ENCODE measurements at places on chromosomes 2 and 18.

- H3K36me3 ChIP-seq = no peaks in the 10 kb centered on the region
- H3K27ac ChIP-seq = no peak overlapping the region
- no peak overlapping the region for H3K4me3 ChIP-seq
Measured at GRCh38 chr2:45739796-45740485, 88.5 kb downstream of the PRKCE start.

DNA sequence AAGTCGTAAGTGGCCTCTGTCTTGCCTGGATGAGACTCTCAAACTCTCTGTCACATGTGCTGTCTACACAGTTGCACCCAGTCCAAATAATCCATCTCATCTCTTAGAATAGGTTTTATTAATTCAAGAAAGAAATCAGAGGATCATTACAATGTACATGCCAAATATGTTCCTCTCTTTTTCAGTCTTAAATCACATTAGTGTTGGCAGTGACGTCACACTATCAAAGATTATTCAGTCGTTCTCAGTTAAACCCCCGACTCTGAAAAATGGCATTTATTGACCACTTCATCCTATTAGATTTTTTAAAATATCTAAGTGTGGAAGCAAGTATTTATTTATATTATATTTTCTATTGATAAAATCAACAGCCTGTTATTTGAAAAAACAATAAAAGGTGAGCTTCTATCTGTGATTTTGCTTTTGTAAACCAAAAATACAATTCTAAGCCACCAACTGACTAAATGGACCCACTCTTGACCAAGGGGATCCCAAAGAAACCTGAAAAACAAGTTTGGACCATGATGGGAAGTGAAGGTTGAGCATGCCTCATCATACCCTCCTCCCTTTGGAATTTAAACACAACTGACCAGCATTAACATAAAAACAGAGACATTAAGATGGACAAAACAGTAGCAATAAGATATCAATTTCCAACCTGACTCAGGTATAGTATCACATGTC lies 1894.4 kb upstream of the LRRTM1 start:
- H3K27ac ChIP-seq = no peak overlapping the region
- H3K36me3 ChIP-seq = no peaks in the 10 kb centered on the region
- no peak for DNase-seq

- H3K4me1 ChIP-seq = no peaks in the 10 kb centered on the region
- no peak for DNase-seq
- H3K4me3 ChIP-seq = no peak overlapping the region
- no peaks in the 10 kb centered on the region for H3K36me3 ChIP-seq
- no peaks in the 10 kb centered on the region for H3K27me3 ChIP-seq
Measured at GRCh38 chr2:225293638-225294037, 105.9 kb upstream of the NYAP2 start.

DNA sequence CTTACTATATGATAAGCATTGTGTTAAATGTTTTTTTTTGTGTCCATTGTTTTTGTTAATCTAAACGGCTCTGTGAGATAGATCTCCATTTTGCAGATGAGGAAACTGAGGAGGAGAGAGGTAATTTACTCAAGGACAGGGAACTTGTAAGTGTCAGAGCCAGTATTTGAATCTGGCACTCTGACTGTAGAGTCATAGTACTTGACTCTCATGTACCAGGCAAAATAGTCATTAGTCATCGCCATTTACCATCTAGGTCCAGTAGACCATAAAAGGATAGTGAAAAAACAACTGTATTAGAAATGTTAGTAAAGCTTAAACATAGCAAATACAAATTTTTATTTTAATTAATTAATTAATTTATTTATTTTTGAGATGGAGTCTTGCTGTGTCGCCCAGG lies 4.8 kb downstream of the PSMD14 start:
- peaks cover 3% of the 10 kb centered on the region for H3K4me1 ChIP-seq
- no peak overlapping the region for H3K27ac ChIP-seq
- DNase-seq = no peak

DNA sequence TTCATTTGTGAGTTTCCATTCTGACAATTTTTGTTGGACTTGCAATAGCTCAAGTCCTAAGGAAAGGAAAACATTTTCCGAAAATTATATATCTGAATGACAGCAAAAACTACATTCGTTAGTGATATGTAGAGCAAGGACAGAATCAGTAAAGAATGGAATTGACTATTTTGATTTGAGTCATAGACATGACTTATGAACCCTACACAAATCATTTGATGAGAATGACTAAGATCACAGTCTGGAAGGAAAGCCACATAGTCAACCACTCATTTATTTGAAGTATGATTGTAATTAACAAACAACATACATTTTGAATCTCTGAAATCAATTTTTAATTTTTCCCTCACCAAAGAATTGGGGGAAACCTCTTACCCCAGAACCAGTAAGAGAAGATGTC lies 231.6 kb upstream of the CRIM1 start:
- no peaks in the 10 kb centered on the region for H3K4me1 ChIP-seq
- no peak overlapping the region for H3K4me3 ChIP-seq
- no peak overlapping the region for H3K27ac ChIP-seq
- H3K36me3 ChIP-seq = no peaks in the 10 kb centered on the region
- no peak for DNase-seq

GRCh38 chr18:61926532-61926931 lies 33.7 kb upstream of the RNF152 start:
- H3K36me3 ChIP-seq = no peaks in the 10 kb centered on the region
- DNase-seq = no peak
- no peak overlapping the region for H3K27ac ChIP-seq

GRCh38 chr2:196821195-196821594 lies 12.0 kb upstream of the C2orf66 start:
- H3K4me1 ChIP-seq = no peaks in the 10 kb centered on the region
- H3K36me3 ChIP-seq = no peaks in the 10 kb centered on the region

DNA sequence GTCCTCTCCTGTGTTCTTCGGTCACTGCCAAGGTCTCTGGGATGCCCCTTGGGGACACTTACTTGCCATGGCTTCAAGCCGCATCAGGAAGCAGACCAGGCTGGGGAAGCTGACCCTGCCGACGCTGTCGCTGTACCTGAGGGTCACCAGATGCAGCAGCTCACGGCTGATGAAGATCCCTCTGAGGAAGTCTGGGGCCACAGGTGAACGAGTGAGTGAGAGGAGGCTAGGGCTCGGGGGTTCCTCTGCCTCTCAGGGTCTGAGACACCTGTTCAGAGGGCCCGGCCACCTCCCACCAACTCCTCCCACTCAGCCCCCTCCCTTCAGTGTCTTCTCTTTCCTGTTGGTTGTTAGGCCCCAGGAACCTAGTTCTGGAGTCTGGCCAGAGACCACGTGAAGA lies 74.9 kb downstream of the CAPN13 start:
- no peak overlapping the region for H3K4me3 ChIP-seq
- H3K27ac ChIP-seq = no peak overlapping the region
- no peaks in the 10 kb centered on the region for H3K4me1 ChIP-seq
- H3K36me3 ChIP-seq = no peaks in the 10 kb centered on the region
- peaks cover 2% of the 10 kb centered on the region for H3K27me3 ChIP-seq
- DNase-seq = no peak

DNA sequence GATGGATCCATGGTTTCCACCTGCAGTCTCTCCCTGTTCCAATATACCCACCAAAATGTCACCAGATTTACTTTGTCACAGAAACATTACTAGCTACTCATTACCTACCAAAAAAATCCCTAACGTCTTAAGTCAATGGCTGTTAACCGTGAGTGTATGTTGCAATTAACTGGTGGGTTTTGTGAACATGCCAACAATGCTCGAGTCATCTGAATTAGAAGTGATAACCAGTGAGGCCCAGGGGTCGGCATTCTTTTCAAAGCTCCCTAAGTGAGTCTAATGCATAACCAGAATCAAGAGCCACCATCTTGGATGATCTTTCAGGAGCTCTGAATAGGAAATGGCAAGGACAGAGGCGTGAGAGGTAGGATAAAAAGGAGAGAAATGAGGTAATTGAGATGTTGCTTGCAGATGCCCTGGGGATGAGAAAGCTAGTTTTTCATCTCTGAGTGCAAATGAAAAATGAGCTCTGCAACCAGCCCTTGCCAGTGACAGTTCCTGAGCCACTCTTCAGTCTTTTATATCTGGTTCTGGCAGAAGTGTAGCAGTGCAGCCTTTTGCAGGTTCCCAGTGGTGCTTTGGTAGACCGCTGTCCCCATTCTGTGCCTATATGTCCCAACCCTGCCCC lies 130.0 kb upstream of the RND3 start:
- peak; percentile 26 for DNase-seq
- peak overlapping the region; percentile 28 for H3K27ac ChIP-seq
- no peak overlapping the region for H3K4me3 ChIP-seq
- no peaks in the 10 kb centered on the region for H3K36me3 ChIP-seq
- peaks cover 13% of the 10 kb centered on the region for H3K4me1 ChIP-seq

DNA sequence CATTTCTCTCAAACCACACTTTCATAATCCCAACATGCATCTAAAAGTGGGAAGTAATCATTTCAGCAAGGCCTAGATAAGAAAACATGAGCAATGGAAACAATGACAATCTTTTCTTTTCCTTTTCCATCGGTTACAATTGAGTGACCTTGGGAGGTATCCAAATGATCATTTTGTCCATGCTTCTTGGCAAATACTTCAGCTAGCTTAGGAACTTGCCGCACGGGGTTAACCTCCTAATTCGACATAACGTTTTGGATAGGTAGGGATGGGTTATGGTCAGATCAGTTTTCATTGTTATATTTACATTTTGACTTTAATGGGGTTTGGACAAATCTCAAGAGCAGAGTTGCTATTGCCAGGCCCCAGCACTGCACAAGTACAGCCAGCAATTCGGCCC lies 4.6 kb upstream of the PTPRM start:
- no peaks in the 10 kb centered on the region for H3K4me1 ChIP-seq
- no peak for DNase-seq
- H3K4me3 ChIP-seq = no peak overlapping the region
- H3K27ac ChIP-seq = no peak overlapping the region

DNA sequence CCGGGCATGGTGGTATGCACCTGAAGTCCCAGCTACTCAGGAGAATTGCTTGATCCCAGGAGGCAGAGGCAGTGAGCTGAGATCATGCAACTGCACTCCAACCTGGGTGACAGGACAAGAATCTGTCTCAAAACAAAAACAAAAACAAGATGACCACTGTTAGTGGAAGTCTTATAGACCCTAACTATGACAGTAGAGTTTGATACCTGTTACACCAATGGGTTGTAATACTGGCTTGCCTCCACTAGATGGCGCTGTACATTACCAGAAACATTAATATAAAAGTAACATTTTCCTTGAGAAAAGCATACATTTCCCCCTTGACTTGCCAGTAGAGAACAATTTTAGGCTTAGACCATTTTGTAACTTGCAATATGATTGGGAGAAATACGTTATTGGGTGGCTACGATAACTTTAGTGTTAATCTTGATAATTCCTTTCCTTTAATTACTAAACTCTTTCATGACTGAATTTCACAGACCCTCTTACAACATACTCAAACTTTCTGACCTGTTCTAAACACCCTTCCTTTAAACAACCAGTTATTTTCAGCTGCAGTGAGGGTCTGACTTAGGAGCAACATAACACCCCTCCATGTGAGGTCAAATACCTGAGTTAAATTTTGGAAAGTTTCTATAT lies 19.5 kb downstream of the SLC25A52 start:
- H3K4me1 ChIP-seq = no peaks in the 10 kb centered on the region
- no peaks in the 10 kb centered on the region for H3K27me3 ChIP-seq
- H3K27ac ChIP-seq = no peak overlapping the region
- H3K4me3 ChIP-seq = no peak overlapping the region

- H3K36me3 ChIP-seq = no peaks in the 10 kb centered on the region
- no peak overlapping the region for H3K27ac ChIP-seq
- no peak for DNase-seq
- H3K4me3 ChIP-seq = no peak overlapping the region
- no peaks in the 10 kb centered on the region for H3K27me3 ChIP-seq
Measured at GRCh38 chr2:239578381-239578780, 177.6 kb upstream of the HDAC4 start.

DNA sequence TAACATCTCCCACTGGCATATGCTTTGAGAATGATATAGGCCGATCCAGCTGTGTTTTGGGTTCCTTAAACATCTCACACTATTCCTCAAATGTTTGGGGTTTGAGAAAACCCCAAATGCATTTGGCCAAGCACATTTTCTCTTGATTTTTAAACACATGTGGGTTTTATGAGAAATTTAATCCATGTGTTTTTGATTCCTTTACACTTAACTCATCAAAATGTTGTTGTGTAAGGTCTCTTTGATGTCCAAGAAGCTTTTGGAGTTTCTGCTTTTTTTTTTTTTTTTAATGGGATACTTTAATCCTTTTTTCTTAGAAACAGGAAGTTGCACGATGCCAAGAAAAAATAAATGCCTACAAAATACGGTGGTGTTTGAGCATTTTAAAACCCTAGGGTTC lies 339.8 kb upstream of the TCF4 start:
- DNase-seq = no peak
- H3K4me1 ChIP-seq = peaks cover 3% of the 10 kb centered on the region
- no peak overlapping the region for H3K27ac ChIP-seq
- H3K27me3 ChIP-seq = no peaks in the 10 kb centered on the region
- H3K36me3 ChIP-seq = no peaks in the 10 kb centered on the region
- H3K4me3 ChIP-seq = no peak overlapping the region

GRCh38 chr2:25286025-25286400 lies 55.7 kb downstream of the DNMT3A start:
- H3K36me3 ChIP-seq = no peaks in the 10 kb centered on the region
- no peak for DNase-seq
- H3K4me3 ChIP-seq = no peak overlapping the region
- no peaks in the 10 kb centered on the region for H3K27me3 ChIP-seq
- no peak overlapping the region for H3K27ac ChIP-seq
- H3K4me1 ChIP-seq = peaks cover 4% of the 10 kb centered on the region

DNA sequence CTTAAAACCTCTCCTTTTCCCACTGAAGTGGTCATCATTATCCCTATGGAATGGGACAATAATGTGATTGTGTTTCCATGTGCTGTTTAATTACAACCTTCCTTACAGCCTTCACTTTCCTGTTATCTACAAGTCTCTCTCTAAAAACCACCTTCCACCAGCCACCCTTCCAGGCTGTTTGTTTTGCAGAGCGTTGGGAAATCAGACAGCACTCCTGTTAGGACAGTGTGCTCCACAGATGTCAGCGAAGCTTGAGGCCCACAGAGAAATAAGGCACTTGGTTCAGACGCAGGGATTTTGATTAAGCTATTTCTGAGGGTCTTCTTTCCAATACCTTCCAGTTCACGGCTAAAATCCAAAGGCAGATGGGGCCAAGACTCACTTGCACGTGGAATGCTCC lies 32.3 kb upstream of the ASPRV1 start:
- H3K27me3 ChIP-seq = no peaks in the 10 kb centered on the region
- no peaks in the 10 kb centered on the region for H3K36me3 ChIP-seq
- no peak overlapping the region for H3K27ac ChIP-seq
- peaks cover 3% of the 10 kb centered on the region for H3K4me1 ChIP-seq

Measured in trophoblast cell (in vitro differentiated cells and primary cell).